Activated CD4-positive, alpha-beta memory T cell treated with anti-CD3 and anti-CD28 coated beads, Interleukin-2, amount 10 ng/mL, durations not matched to agents 7 days and 5 days (primary cell): ENCODE measurements at places on chromosomes 11 and 22. TPM values are rescaled to one million over a fixed set of nuclear protein-coding genes. Genes with fewer than 3 reads are reported as not detected.

Gene VPREB1
- not detected for total RNA-seq

DNA sequence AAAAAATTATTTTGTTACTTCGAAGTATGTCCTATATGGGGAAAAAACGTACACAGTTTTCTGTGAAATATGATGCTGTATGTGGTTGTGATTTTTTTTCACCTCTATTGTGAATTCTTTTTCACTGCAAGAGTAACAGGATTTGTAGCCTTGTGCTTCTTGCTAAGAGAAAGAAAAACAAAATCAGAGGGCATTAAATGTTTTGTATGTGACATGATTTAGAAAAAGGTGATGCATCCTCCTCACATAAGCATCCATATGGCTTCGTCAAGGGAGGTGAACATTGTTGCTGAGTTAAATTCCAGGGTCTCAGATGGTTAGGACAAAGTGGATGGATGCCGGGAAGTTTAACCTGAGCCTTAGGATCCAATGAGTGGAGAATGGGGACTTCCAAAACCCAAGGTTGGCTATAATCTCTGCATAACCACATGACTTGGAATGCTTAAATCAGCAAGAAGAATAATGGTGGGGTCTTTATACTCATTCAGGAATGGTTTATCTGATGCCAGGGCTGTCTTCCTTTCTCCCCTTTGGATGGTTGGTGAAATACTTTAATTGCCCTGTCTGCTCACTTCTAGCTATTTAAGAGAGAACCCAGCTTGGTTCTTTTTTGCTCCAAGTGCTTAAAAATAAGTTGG, 38.3 kb downstream of the EHF start:
- no peaks in the 10 kb centered on the region for H3K4me1 ChIP-seq
- no peak for DNase-seq
- no peak overlapping the region for H3K4me3 ChIP-seq
- peaks cover 70% of the 10 kb centered on the region for H3K27me3 ChIP-seq
- no peaks in the 10 kb centered on the region for H3K36me3 ChIP-seq

- DNase-seq = no peak
- no peaks in the 10 kb centered on the region for H3K4me1 ChIP-seq
- no peaks in the 10 kb centered on the region for H3K36me3 ChIP-seq
- H3K4me3 ChIP-seq = no peak overlapping the region
Observed at GRCh38 chr11:127395034-127395433, 394.5 kb upstream of the KIRREL3 start.

Gene CASTOR1
- total RNA-seq = 14.6 TPM
